ENCODE measurements at places on chromosomes 13 and 19.

DNA sequence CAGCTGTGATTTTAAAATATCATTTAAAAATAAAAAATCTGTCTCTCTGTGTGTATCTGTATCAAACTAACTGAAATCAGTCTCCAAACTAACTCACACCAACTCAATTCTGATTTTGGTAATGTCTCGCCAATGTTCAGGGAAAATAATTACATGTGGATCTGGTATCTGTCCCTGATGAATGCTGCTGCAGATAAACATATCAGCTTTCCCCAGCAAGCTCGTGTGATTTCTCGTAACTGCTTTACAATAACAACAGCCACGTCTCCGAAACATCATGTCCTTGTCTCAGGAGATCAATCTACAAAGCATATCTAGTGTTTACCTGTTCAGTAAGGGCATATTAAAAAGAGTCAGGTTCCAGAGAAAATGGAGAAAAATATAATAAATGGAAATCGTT is 129.0 kb downstream of the IRS2 start:
- no peak for DNase-seq

- no peak for DNase-seq
Observed at GRCh38 chr13:71477735-71478134, 389.3 kb downstream of the DACH1 start.

DNA sequence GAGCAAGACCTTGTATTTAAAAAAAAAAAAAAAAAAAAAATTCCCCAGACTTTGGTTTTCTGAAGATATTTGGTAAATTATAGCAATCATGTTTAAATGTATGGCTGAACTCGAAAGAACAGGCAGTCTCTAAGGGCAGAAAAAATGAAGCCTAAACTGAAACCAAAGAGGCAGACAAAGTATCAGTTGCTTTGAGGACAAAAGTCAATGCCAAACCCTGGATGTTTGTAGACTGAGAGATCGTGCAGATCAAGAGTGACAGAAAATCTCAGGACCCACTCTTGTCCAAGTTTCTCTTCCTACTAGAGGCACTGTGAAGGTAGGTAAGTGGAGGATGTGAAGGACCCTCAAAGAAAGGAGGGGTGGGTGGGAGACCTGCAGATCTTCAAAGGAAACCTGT is 11.1 kb upstream of the SLC7A9 start:
- DNase-seq: no peak

- no peak for DNase-seq
Observed at GRCh38 chr19:5360003-5360780, 19.6 kb upstream of the PTPRS start.

DNA sequence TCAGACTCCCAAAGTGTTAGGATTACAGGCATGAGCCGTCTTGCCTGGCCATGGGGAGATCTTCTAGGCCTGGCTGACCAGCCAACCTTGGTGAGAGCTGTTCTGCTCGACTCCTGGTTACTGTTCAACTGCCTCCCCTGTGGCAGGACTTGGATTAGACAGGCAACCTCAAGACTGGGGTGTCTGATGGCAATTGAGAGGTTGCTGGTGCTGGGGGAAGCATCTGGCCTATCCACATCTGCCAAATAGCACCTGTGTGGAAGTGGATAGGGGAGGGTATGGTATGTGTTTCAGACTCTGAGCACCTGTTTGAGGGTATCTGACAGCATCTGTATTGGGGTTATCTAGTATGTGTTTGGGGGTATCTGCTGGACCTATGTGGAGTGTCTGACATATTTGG is 44.7 kb downstream of the ARHGEF18 start:
- no peak for DNase-seq

- no peak for DNase-seq
Observed at GRCh38 chr19:38340927-38341326, 5.3 kb downstream of the CATSPERG start.
